ENCODE measurements at places on chromosomes 1 and 21.

GRCh38 chr1:211527006-211527405, 35.0 kb upstream of the RD3 start:
- no peak for DNase-seq

GRCh38 chr1:159916242-159917051, 8.9 kb downstream of the TAGLN2 start:
- DNase-seq = peak; percentile 32

GRCh38 chr1:77543822-77544448, 138.5 kb downstream of the ZZZ3 start:
- DNase-seq = no peak

GRCh38 chr1:99177465-99177864, 86.8 kb upstream of the PLPPR4 start:
- DNase-seq = no peak

DNA sequence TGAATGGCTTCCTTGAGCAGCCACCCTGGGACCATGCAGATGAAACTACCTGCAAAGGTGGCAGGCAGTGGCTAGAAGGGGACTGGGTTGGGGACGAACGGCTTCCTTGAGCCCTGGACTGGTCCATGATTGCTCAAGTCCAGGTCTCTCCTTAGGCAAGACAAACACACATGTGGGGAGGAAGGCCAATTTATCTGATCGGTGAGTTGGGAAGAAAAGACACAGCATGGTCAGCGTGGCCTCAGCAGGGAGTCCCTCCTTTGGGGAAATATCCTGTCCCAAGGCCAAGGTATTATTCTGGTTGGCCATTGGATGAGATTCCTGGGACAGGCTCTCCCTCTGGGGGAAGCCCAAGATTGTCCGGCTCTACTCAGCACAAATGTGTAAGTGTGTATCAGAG, 116.3 kb upstream of the ERG start:
- DNase-seq = no peak

- no peak for DNase-seq
These were observed 259.2 kb downstream of the MATN1 start for GRCh38 chr1:30464187-30464617.

DNA sequence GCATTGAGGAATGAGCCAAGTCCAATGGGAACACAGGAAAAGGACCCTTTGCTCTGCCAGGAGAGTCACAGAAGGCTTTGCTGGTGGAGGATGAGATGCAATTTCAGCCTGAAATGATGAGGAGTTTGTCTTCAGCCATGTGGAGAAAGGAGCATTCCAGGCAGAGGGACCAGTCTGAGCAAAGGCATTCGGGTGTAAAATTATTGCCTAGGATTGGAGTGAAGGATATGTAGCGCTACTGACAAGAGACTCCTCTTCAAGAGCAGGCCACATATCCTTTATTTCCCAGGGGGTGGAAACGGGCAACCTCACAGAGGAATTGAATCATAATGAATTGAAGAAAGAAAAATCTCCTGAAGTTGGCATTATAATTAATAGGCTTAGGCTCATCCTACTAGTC, 1.1 kb upstream of the CSF1 start:
- no peak for DNase-seq

- DNase-seq = no peak
These were observed 9.8 kb downstream of the SLC9A1 start for GRCh38 chr1:27144920-27145661.

- DNase-seq = no peak
These were observed 479.1 kb upstream of the NCAM2 start for GRCh38 chr21:20519076-20519475.

GRCh38 chr1:197127246-197127912, 19.1 kb downstream of the ASPM start:
- no peak for DNase-seq

DNA sequence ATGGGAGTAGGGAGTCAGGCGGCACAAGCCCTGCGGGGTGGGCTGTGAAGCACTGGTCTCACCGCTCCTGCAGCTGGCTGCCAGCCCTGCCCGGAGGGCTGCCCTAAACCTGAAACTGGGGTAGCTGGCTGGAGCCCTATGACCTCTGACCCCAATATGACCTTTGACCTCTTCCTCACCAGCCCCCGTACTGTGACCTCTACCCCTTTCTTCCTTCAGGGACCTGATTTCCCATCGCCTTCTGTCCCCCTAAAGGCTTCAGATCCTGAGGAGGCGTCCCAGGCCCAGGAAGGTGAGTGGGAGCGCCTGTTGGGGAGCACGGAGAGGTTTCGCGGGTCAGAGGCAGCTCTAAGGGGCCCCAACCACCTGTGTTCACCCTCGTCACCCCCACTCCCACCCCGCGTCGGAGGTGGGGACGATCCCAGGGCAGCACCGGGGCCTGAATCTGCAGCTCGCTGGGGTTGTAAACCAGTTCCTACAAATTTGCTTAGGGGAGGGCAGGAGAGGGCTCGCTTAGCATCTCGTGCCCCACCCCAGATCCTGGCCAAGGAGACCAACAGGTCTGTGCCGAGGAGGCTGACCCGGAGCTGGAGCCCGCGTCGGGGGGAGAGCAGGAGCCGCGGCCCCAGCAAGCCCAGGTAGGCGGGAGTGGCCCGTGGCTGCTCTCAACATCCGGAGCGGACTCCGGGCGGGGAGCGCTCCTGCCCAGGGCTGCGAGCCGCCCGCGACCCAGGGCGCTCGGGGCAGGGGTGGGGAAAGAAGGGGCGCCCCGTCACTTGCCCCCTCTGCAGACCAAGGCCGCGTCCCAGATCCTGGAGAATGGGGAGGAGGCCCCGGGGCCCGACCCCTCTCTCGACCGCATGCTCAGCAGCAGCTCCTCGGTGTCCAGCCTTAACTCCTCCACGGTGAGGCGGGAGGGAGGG, 7.3 kb downstream of the SYTL1 start:
- no peak for DNase-seq

DNA sequence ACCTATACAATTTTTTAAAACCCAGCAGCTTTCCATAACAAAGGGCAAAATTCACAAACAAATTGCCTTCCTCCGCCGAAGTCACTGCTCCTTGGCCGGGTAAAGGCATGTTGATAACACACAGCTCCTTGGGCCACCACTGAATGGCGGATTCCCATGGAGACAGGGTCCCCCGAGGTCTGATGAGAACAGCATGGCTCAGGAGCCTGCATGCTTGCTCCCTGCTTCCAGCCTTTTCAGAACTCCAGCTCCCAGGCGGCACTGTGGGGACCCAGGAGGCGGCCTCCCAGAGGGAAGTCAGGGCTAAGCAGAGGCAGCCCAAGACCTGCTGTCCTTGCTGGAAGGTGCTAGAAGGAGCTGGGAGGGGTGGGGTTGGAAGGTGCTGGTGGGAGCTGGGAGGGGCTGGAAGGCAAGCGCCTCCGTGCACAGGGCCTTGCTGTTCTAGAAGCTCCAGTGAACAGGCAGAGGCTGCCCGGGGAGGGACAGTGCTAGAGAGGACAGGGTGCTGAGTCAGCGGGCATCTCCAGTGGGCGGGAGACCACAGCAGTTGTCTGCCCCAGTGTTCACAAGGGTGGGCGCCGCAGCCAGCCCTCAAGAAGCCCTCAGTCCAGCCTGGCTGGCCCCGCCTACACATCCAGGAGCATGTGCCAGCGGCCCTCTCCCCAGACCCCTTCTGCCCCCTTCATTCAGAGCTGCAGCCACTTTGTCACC, 35.1 kb downstream of the PRDM16 start:
- no peak for DNase-seq

DNA sequence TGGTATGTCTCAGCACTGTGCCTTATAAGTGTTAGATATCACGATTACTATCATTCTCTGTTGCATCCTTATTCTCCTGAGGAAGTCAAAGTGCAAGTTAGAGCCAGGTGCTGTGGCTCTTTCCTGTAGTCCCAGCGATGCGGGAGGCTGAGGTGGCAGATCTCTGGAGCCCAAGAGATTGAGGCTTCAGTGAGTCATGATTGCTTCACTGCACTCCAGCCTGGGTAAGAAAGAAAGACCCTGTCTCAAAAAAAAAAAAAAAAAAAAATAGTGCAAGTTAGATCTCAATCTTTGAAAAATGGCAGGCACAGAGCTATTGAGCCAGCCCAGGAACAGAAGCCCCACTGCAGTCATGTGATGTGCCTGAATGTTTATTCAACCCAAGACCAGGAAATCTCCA, 147.8 kb upstream of the POGK start:
- no peak for DNase-seq

DNA sequence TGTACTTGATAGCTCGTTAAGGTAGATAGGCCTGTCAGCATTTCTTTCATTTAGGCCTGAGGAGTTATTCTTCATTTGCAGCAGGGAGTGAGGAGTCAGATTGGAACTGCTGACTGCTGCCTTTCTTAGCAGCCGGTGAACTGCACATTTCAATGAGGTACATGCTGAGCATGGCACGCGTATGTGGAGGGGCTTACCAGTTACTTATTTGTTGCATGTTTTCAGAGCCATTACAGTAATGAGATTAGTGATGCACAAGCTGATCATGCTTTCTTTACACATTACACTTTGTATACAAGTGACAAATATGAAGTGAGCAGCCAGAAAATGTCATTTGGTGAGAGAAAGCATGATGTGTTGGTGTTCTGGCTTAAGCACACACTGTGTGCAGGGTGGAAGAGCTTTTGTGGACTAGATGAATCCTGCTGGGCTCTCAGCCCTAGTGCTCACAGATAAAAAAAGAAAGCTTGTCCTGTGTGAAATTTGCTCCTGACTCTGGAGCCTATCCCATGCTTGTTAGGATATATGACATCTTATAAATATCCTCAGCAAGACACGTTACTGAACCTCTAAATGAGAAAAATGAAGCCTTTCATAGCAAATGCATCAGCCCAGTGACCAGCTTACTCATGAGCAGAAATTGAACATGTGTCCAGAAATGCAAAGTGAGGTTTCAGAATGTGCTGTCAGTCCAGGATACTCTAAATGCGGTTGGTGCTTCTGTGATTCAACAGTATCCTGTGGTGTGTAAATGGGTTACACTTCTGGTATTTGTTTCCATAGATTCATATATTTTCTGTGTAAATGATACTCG, 574.7 kb upstream of the ADGRL2 start:
- no peak for DNase-seq

DNA sequence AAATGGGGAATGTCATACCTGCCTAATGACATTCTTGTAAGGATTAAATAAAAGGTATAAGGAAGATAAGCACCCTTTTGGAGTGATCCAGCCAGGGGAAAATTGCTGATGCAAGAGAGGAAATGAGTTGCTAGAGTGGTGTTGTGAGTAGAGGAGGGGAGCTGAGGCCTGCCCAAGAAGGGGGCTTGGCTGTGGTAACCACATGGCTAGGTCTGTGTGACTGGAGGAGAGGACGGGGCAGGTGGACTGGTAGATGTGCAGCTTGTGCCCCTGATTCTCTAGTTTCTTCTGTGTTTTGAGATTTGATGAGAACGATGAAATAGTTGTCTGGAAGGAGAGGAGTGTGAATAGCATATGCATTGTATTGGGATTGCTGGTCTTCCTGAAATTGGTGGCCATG, 6.6 kb downstream of the TXLNA start:
- DNase-seq = no peak

GRCh38 chr1:190226006-190226405, 251.7 kb downstream of the BRINP3 start:
- DNase-seq = no peak

GRCh38 chr1:226054519-226055327, 7.8 kb upstream of the H3-3A start:
- no peak for DNase-seq

DNA sequence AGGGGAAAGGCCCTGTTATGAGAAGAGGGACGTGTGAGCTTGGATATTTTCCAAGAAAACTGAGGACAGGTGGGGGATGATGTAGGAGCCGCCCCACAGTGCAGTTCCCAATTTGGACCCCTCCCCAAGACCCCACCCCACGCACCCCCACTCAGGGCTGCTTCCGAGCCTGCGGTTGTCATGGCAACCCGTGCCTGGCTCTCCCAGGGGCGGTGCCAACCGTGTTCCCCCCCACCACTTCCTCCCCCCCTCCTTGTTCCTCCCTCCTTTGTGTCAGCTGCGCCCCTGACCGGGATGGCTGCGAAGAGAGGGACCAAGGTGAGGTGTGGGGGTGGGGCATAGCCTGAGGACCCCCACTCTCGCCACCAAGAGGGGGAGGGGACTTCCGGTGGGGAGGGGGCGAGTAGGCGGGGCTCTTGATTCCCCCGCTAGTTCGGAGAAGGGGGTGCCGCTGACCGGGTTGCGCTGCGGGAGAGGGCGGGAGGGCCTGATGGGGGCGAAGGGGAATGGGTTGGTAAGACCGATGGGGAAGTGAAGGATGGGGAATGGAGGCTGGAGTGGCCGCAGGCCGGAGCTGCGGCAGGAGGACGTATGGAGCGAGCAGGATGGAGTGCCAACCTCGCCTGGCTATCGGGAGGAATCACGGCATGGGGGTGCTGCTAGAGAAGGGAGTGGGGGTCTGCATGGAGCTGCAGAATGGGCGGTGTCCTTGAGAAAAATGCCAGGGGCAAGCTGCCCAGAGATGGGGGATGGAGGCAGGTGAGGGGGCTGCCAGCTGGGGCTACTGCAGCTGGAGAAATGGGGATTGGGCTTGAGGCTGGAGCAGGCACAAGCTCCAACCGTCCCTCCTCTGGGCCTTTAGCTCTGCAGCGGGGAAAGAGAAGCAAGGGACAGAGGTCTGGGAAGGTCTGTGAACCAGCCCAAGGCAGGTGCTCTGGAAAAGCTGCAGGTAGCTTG, 953 bp downstream of the TRIM46 start:
- peak; percentile 76 for DNase-seq

- no peak for DNase-seq
These were observed 95.9 kb downstream of the SPSB1 start for GRCh38 chr1:9388335-9389180.

DNA sequence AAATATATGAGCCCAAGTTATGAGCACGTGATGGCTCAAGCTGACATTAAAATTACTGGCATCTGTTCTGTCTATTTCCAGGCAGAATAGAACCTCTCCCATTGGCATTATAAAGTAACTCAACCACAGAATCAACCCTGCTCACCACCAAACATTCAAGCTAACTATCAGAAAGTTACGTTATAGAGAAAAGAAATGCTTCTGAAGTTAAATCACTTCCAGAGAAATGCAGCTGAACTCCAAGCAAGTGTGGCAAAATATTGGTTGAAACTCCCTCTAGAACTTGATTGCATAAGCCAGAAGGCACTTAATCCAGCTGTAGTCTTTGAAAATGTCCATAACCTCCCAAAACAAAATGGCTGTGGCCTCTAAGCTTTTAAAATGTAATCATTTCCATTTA, 36.2 kb upstream of the UBE2U start:
- DNase-seq = no peak

GRCh38 chr1:198203434-198203833, 46.6 kb downstream of the NEK7 start:
- no peak for DNase-seq

GRCh38 chr1:56403321-56403720, 176.0 kb downstream of the PLPP3 start:
- DNase-seq = no peak

DNA sequence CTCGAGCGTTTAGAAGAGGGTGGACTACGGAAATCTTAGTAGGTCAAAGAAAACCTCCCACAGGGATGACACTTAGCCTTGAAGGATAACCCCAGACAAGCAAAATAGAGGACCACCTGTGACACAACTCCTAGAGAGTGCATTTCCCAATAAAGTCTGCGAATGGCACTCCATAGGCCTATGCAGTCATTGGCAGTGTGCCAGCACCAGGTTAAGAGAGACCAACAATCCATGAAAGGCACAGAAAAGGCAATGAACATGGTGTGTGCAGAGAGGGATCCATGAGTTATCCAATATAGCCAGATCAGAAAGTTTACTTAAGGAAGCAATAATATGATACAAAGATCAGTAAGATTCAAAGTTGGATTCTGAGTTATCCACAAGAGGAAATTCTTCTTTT, 45.2 kb upstream of the FMO2 start:
- no peak for DNase-seq

GRCh38 chr1:83928396-83928795, 70.5 kb downstream of the TTLL7 start:
- no peak for DNase-seq

All from NCI-H1092 (cell line).